Forelimb muscle (tissue), 1 donor: ENCODE measurements at places on chromosomes 7 and 10.

GRCh38 chr7:111080495-111081105 lies 10.3 kb upstream of the LRRN3 start:
- no peak for DNase-seq

GRCh38 chr10:132835848-132836233 lies 49.9 kb upstream of the NKX6-2 start:
- no peak for DNase-seq

GRCh38 chr10:13271552-13272163 lies 28.2 kb downstream of the PHYH start:
- DNase-seq: no peak

- DNase-seq: no peak
Observed at GRCh38 chr10:111082102-111082975, 5.5 kb downstream of the ADRA2A start.

GRCh38 chr7:87231258-87231657 lies 11.7 kb upstream of the TMEM243 start:
- DNase-seq: no peak

DNA sequence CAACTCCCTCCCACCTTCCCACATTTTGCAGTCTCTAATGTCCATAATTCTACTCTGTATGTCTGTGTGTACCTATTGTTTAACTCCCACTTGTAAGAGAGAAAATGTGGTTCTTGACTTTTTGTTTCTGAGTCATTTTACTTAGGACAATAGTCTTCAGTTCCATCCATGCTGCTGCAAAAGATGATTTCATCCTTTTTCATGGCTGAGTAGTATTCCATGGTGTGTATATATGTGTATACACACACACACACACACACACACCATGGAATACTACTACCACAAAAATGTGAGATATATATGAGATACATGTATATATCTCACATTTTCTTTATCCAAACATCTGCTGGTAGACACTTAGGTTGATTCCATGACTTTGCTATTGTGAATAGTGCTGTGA lies 182.1 kb upstream of the GALNT17 start:
- DNase-seq: no peak

- no peak for DNase-seq
Observed at GRCh38 chr7:85620936-85621685, 434.3 kb upstream of the SEMA3D start.

GRCh38 chr7:16891338-16891737 lies 9.6 kb upstream of the AGR3 start:
- DNase-seq: no peak

DNA sequence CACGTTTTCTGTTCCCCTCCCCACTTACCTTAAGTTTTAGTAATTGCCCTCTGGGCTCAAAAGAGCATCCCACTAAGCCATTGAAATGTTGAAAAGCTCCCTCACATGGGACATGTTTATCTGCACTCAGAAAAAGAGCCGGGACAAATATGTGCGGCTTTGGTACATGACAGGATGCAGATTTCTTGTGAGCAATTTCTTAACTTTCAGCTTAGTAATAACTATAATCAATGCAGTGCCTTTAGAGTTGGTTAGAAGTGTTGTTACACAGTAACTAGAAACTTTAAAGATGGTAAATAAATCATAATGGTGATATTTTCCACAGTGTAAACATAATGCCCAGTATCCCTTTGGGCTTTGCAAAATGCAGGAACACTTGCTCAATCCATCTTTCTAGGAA lies 89.2 kb downstream of the ZNF365 start:
- no peak for DNase-seq

DNA sequence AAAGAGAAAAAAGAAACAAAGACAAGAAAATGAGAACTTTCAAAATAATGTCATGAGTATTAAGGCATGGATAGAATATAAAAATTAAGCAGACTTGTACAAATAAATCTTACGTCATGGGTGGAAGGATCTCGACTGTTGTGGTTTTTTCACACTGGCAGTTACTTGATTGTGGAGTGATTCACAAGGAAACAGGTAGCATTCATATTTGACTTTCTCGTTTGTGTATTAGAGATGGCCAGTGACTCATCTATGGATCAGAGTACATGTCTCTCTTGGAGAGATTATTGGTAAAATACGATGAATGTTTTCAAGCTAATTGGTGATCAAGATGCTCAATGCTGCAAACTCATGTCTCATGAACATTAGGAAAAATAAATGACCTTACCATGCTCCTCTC lies 564.3 kb downstream of the GATA3 start:
- no peak for DNase-seq
